BJ (cell line): ENCODE measurements at places on chromosomes 2 and 18. TPM values are rescaled to one million over a fixed set of nuclear protein-coding genes. Genes with fewer than 3 reads are reported as not detected.
A peak's percentile ranks its signal among the peaks of the same experiment; 100 is the strongest.

DNA sequence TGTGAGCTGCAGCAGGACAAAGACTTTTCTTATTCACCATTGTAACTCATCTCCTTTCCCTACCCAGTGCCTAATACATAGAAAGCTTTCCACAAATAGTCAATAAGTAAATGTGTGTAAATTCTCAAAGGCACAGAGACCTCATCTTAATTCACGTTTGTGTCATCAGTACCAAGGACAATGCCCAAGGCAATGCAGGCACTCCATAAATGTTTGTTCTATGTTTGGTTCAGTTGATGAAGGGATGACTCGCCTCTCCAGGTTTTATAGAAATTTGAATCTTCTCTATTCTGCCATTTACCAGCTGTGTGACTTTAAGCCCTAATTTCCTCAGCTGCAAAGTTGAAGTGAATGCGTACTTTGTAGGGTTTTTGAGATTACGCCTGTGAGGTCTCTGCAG, 2.1 kb upstream of the MOGAT1 start:
- DNase-seq: no peak

Gene NCL
- polyA plus RNA-seq: 76.9 and 111 TPM in 2 replicates

- DNase-seq: no peak
Observed at GRCh38 chr2:213932-214693, 49.7 kb downstream of the SH3YL1 start.

DNA sequence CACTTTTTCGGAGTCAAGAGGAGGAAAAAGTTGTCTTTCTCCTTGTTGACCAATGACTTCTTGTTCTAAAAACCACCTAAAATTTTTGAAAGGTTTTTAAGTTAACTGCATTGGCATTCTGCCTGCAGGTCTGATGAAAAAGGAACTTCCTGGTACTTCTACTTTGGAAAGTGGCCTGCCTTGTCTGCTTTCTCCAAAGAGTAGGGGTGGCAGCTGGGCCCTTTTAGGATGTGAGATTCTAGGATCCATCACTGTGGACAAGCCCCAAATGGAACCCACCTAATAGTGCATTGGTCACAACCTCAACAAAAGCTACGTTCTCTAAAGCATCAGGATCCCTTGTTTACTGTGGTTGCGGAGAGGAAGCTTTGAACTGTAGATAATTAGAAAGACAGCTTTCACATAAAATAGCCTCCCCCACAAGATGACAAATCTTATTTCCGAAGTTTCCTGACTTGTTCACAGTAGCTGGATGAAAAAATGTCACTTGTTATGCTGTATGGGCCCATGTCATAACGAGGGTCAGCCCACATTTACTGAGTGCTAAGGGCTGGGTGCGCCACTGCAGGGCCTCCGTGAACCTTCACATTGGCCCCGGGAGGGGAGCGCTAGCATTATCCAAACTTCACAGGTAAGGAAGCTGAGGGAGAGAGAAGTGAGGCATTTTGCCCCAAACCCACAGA, 17.4 kb downstream of the ASPRV1 start:
- no peak for DNase-seq

DNA sequence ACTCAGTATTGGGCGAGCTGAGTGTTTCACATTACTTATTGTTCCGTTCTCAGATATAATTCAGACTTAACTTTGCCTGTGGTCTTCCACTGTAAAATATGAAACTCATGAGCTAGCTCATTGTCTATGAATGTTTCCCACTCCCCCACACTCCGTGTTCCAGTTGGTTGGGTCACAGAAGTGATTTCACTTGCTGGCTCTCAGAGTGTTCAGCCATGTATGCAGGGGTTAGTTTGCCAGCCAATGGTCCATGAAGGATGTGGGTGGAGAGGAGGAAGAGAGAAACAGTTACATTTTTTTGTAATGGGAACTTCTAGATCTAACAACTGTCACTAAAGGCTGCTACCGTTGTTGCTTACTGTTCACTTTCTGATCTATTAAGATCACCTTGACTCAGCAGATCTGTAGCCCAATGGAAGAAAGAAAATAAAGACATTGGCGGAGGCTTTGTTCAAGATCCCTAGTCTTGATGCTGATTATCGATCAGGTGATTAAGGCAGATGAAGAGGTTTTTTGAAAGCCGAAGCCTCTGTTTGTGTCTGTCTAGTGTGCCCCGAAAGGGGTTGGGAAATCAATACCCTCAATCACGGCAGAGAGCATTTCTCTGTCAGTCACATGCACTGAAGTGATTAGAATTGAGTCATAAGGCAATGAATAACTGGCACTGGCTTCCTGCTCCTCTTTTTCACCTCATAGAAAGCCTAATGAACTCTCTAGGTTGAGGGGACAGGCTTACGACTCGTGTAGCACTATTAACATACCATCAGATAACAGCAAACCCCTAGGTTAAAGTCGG, 279.7 kb upstream of the FIGN start:
- no peak for DNase-seq

DNA sequence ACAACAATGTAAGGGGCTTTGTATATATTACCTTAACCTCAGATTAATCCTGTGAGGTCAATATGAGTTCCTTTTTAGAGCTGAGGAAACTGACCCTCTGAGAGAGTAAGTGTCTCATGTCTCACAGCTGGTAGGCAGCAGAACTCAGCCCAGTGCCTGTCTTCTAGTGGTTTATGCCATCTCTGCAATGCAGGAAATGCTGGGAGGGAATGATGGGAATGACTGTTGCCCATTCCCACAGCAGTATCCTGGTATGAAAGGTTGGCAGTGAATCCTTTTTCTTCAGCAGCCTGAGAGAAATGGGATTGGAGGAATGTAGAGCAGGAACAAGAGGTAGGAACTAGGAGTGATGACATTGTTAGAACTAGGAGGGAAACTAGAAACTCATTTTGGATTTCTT, 6.0 kb downstream of the MRPL30 start:
- no peak for DNase-seq

- DNase-seq: no peak
Observed at GRCh38 chr18:14936313-14936712, 188.3 kb downstream of the ANKRD30B start.

GRCh38 chr2:12486205-12487118, 230.3 kb upstream of the TRIB2 start:
- no peak for DNase-seq

GRCh38 chr2:118812552-118812951, 34.9 kb downstream of the EN1 start:
- no peak for DNase-seq

Gene C1D
- 11.4 and 30.4 TPM in 2 replicates for polyA plus RNA-seq

DNA sequence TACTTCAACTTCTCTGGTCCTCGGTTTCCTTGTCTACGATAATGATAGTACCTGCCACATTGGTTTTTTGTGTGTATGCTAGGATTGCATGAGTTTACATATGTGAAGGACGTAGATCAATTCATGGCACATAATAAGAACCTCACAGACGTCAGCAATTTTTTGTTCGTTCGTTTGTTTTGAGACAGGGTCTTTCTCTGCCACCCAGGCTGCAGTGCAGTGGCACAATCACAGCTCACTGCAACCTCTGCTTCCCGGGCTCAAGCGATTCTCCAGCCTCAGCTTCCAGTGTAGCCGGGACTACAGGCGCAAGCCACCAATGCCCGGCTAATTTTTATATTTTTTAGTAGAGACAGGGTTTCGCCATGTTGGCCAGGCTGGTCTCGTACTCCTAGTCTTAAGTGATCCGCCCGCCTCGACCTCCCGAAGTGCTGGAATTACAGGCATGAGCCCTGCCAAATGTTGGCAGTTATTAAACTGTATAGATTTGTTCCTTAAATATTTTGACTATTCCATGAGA, 756 bp upstream of the SLC35F5 start:
- DNase-seq: no peak

GRCh38 chr2:195594248-195594647, 62.8 kb upstream of the SLC39A10 start:
- no peak for DNase-seq

Gene REG3G
- polyA plus RNA-seq: not detected in 2 replicates

DNA sequence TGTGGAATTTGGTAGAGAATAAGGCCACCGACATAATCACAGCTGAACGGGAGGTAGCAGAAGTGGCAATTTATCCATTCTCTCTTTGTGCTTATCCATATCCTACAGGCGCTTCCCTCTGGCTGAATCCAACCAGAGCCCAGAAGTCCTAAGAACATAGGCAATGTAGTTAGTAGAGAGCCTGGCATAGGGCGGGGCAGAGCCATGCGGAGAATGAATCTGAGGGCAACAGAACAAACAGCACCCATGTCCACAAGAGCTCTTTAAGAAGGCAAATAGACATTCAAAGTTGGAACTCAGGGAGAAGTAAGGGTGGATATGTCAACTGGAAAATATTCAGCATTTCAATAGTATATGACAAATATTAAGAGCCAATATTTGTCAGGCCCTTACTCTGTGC, 305.9 kb upstream of the VWC2L start:
- DNase-seq: no peak

DNA sequence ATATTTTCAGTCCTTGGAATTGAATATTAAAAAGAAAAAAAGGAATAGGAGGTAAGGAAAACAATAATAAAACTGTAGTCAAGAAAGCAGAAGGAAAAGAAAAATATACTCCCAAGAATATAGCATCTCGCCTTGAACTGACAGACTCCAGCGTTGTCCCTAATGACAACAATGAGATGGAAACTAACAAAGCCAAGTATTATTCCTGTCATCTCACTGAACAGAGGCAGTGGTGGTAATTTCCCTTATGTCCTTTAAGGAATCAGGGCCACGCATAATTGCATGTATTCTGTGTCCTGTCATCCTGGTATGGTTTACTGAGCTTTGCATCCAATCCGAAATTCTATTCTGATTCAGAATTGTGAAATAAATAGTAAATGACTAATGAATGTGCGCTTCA, 158.9 kb downstream of the LRRTM4 start:
- no peak for DNase-seq

GRCh38 chr2:62586981-62587380, 81.0 kb upstream of the TMEM17 start:
- no peak for DNase-seq

DNA sequence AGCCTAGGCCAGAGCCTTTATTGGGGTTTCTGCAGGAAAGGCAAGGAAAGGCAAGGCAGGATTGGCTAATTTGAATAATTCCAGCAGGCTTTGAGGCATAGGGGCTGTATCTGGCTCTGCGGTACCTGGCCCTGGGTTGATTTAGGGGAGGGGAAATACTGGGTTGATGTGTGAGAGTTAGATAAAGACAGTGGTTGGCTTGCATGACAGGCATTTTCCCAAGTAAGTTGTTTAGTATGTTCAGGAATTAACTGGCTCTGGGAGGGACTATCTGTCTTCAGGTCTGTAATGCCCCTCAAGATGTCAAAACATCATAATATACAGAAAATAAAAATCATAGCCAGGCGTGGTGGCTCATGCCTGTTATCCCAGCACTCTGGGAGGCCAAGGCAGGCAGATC, 98.7 kb downstream of the UBR3 start:
- no peak for DNase-seq

Gene CRACDL
- not detected in 2 replicates for polyA plus RNA-seq

DNA sequence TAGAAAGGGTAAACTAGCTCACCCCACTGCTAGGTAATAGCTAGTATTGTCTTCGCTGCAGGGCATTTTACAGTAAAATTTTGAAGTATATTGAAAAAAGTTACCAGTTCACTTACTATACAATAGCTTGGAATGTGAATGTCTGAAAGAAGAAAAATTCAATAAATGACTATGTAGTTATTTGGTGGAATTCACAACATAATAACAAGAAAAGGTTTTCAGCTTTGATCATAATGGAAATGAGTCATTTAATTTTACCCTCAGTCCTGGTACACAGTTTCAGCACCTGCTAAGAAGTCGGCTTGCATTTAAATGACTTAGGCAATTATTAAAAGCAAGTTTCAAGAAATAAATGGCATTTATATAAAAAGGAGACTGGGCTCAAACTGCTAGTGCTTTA, 90.4 kb downstream of the NUP35 start:
- DNase-seq: no peak

Gene DNAJC5G
- not detected in 2 replicates for polyA plus RNA-seq

Gene UCN
- polyA plus RNA-seq: 0.17 and 0.34 TPM in 2 replicates

DNA sequence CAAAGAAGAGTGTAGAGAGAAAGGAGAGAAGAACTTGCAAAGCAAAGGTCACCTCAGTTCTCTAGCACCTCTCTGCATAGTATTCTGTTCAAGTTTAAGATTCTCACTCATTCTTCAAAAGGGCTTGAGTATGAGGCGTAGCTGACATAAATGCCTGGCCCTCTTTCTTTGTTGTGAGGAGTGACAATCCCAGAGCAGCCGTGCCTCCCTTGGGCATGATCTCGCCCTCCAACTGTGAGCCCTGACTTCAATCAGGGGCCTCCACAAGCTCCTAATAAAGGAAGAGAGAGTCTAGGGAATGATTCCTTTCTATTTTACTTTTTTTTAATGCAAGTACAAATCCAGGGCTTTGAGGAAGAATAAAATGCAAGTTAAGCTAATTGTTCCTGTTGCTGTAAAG, 402.7 kb downstream of the LRP1B start:
- DNase-seq: no peak

Gene ZSWIM2
- 0.04 and 0.05 TPM in 2 replicates for polyA plus RNA-seq

GRCh38 chr2:675051-675450, 2.2 kb downstream of the TMEM18 start:
- DNase-seq: no peak

- peak; percentile 73 for DNase-seq
Observed at GRCh38 chr2:9310377-9310776, 103.8 kb downstream of the ASAP2 start.

DNA sequence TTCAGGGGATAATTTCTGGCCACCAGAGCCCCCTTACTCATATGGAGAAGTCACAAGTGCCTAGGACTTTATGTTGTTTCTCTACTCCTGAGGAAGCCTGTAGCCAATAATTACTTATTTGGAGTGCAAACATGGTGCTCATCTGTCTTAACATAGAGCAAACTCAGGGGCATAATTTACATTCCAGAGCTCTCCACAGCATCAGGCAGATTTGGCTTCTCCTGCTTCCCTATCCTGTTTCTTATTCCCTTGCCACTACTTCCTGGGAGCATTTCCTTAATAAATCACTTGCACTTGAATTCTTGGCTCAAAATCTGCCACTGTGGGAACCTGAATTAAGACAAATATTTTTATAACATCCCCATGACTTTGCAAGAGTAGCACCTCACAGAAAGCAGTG, 960.9 kb downstream of the SOCS6 start:
- no peak for DNase-seq

Gene CYP27C1
- polyA plus RNA-seq: 0.13 and 0.28 TPM in 2 replicates

Gene SUCLG1
- polyA plus RNA-seq: 34.3 and 51.5 TPM in 2 replicates

- DNase-seq: no peak
Observed at GRCh38 chr18:27847412-27847811, 329.5 kb downstream of the CDH2 start.

DNA sequence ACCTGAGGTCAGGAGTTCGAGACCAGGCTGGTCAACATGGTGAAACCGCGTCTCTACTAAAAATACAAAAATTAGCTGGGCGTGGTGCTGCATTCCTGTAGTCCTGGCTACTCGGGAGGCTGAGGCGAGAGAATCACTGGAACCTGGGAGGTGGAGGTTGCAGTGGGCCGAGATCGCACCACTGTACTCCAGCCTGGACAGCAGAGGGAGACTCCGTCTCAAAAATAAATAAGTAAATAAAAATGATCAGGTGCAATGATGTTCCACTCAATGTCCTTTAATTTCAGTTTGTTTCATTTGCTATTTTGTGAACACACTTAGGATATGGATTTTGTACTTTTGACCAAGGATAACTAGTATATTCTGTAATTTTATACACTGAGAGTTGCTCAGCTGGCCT, 9.3 kb downstream of the HADHA start:
- DNase-seq: no peak
